ENCODE measurements at places on chromosomes 11 and 22.

GRCh38 chr11:24298146-24298545, 198.7 kb upstream of the LUZP2 start:
- no peak for DNase-seq

- no peak for DNase-seq
Observed at GRCh38 chr22:32181043-32181442, 21.9 kb upstream of the C22orf42 start.

GRCh38 chr22:31082606-31083376, 1.7 kb downstream of the SMTN start:
- no peak for DNase-seq

DNA sequence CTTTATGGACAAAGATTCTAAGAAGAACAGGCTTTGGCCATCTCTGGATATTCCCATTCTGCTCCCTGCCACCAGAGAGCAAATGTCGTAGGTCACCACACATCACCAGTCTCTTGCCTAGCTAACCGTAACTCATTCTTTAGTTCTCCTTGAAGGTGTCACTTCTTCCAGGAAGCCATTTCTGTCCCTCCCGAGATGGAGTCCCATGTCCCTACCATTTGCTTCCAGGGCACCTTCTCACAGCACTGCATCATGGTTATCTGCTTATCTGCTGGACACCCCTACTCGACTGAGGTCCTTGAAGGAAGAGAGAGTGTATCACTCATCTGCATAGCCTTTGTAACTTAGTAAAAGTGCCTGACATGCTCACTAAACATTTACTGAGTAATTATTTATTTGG, 47.6 kb downstream of the FAM83F start:
- no peak for DNase-seq

DNA sequence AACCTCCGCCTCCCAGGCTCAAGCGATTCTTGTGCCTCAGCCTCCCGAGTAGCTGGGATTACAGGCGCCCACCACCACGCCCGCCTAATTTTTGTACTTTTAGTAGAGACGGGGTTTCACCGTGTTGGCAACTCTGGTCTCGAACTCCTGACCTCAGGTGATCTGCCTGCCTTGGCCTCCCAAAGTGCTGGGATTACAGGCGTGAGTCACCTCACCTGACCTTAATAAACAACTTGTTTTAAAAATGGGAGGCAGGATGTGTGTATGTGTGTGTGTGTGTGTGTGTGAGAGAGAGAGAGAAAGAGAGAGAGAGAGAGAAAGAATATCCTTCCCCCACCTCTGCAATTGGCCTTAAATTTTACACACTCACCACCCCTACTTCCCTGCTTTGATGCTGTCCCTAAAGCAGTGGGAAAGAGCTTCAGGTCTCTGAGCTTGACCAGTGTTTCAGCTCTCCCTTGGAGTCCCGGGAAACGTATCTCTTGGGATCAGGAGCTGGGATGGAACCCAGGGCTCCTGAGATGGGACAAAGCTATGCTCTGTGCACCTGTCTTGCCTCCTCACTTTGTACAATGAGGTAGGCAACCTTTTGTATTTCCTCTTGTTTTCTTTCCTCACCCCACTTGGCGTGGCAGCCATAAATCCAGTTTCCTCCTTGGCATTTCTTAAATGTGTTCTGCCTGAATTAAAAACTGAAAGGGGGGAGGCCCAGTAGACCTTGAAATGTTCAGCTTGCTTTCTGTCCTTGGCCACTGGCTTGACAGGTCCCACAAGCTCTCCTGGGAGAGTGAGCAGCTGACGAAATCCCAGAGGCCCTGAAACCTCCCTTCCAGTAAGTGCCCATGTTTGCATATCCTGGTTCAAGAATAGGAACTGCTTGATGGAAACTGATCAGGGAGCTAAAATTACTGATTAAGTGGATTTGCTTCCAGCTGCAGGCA, 17.8 kb upstream of the XBP1 start:
- DNase-seq = no peak

- no peak for DNase-seq
Observed at GRCh38 chr11:10943968-10944367, 86.1 kb upstream of the ZBED5 start.
